Glutamatergic neuron (in vitro differentiated cells): ENCODE measurements at places on chromosomes 6 and 20. TPM values are rescaled to one million over a fixed set of nuclear protein-coding genes. Genes with fewer than 3 reads are reported as not detected.

Gene POLH
- 20.2 TPM for total RNA-seq

Gene KHDC1L
- 2.2 TPM for total RNA-seq

Gene CTAGE9
- total RNA-seq = not detected

Gene GSTA2
- total RNA-seq = not detected

Gene THBD
- total RNA-seq = not detected

Gene ANKRD60
- total RNA-seq = not detected

Gene PPP1R3G
- total RNA-seq = not detected

Gene SRMS
- not detected for total RNA-seq

Gene NFATC2
- total RNA-seq = not detected

Gene MATN4
- not detected for total RNA-seq

Gene ULBP3
- 7.5 TPM for total RNA-seq

Gene C6orf52
- 4.1 TPM for total RNA-seq

Gene FBXL4
- 30.9 TPM for total RNA-seq

Gene SCRT2
- total RNA-seq = 28.0 TPM

Gene SLC2A10
- total RNA-seq = 0.37 TPM

Gene SUMO4
- total RNA-seq = 1.3 TPM

Gene EEF1E1
- total RNA-seq = 20.6 TPM

Gene GLP1R
- total RNA-seq = not detected

Gene TREML4
- total RNA-seq = not detected

Gene CALHM5
- total RNA-seq = 0.10 TPM

Gene SLC17A9
- 1.8 TPM for total RNA-seq

Gene OR2H1
- not detected for total RNA-seq

Gene PARD6B
- total RNA-seq = 4.0 TPM

Gene HLA-F
- 1.9 TPM for total RNA-seq

Gene FRK
- total RNA-seq = 0.37 TPM

Gene FANCE
- 33.4 TPM for total RNA-seq

Gene MCM8
- total RNA-seq = 10.1 TPM

Gene PDYN
- not detected for total RNA-seq

Gene SCUBE3
- 0.25 TPM for total RNA-seq

Gene LTB
- not detected for total RNA-seq

Gene ZDHHC14
- total RNA-seq = 5.1 TPM
